ENCODE measurements at places on chromosomes 7 and 10.

GRCh38 chr10:64571056-64571455 lies 1049.9 kb downstream of the REEP3 start:
- no peak for DNase-seq

DNA sequence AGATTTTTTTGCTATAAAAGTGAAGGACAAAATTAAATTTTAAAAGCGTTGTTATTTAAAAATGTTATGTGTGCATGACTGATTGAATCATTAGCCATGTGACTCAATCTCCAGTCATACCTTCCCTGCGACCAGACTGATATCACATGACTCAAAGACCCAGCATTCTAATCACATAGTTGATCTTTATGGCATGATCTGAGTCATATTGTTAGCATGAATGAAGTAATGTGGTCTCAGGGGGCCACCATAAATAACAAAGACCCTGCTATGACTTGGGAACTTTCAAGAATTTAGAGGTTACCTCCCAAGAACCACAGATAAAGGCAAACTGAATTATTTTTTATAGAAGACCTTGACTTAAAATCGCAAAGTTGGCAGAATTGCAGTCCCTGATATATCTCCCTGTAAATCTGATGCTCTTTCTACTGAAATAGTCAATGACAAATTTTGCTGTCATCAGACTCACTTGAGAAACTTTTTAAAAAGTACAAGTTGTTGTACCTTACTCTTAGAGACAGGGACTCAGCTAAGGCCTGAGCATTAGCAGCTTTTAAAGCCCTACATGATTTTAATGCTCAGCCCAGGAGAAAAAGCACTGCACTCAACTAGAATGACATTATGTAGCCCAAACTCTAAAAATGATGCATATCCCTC lies 717.3 kb downstream of the XPNPEP1 start:
- DNase-seq, result no peak

DNA sequence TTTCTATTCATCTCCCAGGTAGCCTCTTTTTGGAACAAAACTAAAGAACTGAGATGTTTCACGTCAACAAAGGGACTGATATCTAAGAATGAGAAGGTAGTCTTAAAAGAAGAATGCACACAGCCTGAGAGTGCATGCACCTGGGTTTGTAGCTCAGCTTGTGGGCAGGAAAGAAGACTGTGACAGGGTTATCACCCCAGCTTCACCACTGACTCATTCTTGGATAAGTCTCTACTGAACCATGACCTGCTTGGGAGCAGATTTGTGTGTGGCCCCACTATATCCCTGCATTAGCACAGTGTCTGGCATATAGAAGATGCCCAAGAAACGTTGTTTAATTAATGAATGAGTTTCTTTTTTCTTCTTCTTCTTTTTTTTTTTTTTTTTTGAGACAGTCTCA lies 187.5 kb downstream of the GPAM start:
- no peak for DNase-seq

DNA sequence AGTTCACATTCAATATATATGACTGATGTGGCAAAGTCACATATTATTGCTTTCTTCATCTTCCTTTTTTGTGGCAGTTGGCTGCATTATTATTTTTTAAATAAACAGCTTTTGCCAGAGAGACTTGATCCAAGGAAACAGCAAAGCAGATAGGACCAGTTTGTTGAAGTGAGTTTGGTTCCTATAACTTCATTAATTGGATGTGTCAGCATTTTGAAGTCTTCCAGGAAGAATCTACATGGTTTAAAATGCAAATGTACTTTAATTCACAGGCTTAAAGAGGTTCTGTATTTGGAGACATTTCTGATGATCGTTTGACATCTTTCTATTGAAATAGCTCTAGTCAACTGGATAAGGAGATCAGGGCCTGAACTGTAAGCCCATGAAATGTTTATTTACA lies 13.2 kb downstream of the UBE2D1 start:
- no peak for DNase-seq

GRCh38 chr10:92891885-92892690 lies 43.8 kb downstream of the EXOC6 start:
- DNase-seq, result no peak

- DNase-seq, result peak; percentile 11
Observed at GRCh38 chr10:25639646-25640045, 294.4 kb upstream of the MYO3A start.

GRCh38 chr7:49400891-49401550 lies 372.4 kb upstream of the VWC2 start:
- no peak for DNase-seq

GRCh38 chr7:134293002-134293740 lies 23.6 kb downstream of the SLC35B4 start:
- DNase-seq, result peak; percentile 19

DNA sequence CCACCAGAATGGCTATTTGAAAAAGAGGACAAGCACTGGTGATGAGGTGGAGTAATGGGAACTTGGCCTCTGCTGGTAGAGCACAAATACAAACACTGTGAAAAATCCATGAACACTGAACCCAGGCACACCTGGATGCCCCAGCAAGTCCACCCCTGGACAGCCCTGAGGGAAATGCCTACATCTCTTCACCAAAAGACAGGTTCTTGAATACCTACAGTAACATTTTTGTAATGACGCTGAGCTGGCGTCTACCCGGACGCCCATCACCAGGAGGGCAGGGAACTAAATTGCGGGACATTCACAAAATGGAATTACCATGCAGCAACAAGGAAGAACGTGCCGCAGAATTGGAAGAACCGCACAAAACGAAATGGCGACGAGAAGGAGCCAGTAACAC lies 70.5 kb downstream of the GNA12 start:
- DNase-seq, result no peak

GRCh38 chr10:19169684-19170083 lies 121.1 kb downstream of the MALRD1 start:
- DNase-seq, result no peak

DNA sequence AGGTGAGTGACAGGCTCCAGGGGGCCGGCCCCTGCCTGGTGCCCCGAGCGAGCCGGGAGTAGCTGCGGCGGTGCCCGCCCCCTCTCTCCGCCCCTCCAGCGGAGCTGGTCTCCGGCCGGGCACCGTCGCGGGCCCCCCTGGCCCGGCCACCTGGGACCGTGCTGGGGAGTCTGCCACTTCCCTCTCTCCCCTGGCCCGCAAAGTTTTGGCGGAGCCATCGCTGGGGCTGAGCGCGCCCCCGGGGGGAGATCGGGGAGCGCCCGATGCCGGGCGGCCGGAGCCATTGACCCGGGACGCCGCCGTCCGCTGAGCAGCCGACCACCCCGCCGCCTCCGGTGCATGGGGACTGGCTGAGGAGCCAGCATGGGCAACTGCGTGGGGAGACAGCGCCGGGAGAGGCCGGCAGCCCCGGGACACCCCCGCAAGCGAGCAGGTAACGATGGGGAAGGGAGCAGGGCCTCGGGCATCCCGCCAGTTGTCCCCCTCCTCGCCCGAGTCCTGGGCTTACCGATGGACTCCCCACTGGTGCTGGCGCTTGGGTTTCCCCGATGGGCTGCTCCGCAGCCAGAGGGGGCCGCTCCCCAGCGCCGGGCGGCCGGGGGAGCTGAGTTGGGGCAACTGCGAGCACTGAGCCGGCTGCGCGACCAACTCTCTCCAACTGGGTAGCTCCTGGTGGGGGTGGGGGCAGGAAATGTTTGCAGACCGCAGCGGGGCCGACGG lies at the start of gene UBTD1:
TSS of gene UBTD1 (plus strand) at position 84 of the 720 bp plus-strand sequence. CDS start at position 364, 280 bp downstream.
- no peak for DNase-seq

GRCh38 chr10:65945061-65945460 lies 980.8 kb upstream of the LRRTM3 start:
- DNase-seq, result no peak

- no peak for DNase-seq
Observed at GRCh38 chr10:122494173-122494820, 32.9 kb downstream of the HTRA1 start.

GRCh38 chr10:130656187-130656575 lies 520.0 kb downstream of the GLRX3 start:
- no peak for DNase-seq

DNA sequence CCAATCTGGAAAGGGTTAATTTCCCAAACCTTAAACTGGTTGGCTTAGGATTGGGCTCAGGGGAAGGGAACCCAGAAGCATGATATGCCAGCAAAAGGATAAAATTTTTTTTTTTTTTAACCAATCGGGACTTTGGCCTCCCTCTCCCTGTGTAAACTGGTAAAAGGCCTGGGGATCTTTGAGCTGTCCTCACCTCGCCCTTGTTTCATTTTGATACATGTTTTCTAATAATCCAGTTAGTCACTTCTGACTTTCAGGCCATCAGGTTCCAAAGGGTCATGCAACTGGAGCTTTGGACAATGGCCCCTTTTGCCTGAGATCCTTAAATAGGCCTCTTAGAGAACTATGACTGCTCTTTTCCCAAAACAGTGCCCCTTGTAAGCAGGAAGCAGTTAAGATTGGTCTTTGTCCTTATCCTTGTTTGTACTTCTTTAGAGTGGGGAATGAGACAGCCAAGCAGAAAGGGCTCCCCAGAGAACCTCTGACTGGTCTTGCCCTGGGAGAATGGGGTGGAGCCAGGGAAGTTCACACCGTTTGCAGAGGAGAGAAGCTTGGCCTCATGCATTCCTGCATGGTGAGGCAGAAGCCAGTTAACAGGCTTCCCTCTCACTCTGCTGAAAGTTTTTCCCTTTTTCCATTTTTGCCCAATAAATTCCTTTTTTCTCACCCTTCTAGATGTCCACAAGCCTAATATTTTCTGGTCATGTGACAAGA lies 424.2 kb upstream of the CNTNAP2 start:
- DNase-seq, result no peak

DNA sequence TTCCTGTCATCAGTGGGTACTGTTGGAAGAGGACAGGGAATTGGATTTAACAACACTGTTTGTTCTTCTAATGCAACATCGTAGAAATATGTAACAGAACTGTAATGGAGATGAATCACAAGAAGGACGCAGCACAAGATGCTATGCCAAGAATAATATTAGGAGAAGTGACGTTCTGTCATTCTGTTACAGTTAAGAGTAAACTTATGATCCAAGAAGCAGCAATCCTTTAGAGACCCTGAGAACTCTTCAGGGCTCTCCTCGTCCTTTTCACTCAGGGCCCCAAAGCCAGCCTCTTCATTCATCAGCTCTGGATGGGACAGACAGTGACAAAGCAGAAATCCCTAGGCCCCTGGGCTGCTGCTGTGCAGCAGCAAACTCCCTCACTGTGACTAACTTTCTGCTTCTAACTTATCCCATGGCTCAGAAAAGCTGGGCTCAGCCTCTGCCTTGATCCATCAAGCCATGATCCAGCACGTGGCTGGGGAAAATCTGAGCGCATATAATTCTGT lies 8.7 kb upstream of the IL6 start:
- DNase-seq, result no peak

GRCh38 chr10:110978204-110978603 lies 58.8 kb downstream of the SHOC2 start:
- DNase-seq, result no peak

DNA sequence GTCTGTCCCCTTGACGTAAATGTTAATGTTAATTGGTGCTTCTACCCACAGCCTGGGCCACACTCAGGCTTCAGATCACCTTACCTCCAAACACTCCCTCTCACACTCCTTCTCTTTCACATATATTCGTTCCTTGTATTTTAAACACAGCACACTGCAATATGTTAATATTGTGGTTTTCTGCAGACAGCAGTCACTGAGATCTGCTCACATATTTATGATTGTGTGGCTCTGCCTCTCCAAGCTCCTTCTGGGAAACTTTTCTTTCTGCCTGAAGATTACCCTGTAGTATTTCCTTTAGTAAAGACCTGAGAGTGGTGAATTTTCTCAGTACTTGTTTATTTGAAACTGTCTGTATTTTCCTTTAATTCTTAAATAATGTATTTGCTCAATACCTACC lies 104.7 kb downstream of the VWC2 start:
- DNase-seq, result no peak

- no peak for DNase-seq
Observed at GRCh38 chr10:131833013-131833412, 67.8 kb upstream of the PPP2R2D start.
